ENCODE measurements at places on chromosomes 3 and 15.

DNA sequence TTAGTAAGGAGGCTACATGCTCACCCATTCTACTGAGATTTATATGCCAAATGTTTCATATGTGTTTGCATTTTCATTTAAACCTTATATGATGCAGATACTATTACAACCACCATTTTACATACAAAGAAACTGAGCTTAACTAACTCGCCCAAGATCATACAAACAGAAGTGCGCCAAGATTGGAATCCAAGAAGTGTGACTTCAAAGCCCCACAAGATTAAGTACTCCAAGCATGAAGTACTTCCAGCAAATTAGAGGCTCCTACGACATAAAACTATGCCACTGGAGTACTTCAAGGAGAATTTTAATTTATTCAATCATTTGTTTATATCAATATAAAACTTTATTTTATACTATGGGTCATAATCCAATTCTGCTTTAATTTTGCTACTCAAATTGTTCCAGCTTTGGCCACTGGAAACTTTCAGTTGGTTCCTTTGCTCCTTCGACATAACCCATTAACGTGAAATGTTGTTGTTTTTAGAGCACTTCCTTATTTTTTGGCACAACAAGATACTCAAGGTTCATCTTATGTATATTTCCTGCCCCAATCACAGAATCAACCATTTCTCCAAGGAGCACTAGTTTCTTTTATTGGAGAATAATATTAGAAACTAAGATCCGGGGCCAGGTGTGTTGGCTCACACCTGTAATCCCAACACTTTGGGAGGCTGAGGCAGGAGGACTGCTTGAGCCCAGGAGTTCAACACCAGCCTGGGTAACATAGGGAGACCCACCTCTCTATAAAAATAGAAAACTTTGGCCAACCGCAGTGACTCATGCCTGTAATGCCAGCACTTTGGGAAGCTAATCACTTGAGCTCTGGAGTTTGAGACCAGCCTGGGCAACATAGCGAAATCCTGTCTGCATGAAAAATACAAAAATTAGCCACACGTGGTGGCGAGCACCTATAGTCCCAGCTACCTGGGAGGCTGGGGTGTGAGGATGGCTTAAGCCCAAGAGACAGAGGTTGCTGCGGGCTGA lies 10.4 kb downstream of the INO80 start:
- DNase-seq, result no peak

DNA sequence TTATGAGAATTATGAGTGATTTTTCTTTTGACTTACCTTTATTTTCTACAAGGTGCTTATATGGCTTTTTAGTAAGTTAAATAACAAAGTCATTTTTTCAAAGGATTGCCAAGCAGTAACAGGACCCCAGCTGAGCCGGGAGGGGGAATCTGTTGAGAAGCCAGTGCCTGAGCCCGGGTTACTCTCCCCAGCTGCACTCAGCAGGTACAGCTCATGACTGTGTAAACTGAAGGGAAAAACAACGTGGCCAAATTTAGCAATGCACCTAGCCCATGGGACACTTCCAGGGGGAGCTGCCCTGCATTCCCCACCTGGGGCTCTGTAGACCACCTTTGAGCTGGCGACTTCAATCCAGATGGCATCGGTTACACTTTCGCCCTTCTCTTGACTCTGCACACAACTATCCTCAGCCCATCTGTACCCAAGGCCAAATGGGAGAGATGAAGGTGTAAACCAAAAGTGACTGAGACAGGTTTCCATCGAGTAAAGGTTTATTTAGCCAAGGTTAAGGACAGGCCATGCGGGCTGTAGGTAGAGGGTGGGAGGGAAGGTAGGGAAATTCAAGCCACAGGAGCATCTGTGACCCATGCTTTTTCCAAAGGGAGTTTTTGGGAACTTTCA lies 18.2 kb upstream of the HCN4 start:
- no peak for DNase-seq

DNA sequence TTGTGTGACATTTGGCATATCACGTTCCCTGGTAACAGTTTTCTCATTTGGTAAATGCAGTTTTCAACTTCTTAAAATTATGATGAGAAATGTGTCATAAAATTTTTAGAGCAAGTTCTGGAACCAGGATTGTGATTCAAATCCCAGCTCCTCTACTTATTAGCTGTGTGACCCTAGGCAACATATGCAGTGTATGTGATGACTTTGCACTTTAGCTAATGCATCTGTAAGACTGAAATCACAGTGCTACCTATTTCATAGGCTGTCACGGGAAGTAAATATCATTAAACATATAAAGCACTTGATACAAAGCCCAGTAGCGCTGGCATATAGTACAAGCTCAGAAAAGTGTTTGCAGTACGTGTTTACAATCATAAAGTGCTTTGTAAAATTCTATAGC lies 419.4 kb downstream of the GRM7 start:
- DNase-seq, result no peak

DNA sequence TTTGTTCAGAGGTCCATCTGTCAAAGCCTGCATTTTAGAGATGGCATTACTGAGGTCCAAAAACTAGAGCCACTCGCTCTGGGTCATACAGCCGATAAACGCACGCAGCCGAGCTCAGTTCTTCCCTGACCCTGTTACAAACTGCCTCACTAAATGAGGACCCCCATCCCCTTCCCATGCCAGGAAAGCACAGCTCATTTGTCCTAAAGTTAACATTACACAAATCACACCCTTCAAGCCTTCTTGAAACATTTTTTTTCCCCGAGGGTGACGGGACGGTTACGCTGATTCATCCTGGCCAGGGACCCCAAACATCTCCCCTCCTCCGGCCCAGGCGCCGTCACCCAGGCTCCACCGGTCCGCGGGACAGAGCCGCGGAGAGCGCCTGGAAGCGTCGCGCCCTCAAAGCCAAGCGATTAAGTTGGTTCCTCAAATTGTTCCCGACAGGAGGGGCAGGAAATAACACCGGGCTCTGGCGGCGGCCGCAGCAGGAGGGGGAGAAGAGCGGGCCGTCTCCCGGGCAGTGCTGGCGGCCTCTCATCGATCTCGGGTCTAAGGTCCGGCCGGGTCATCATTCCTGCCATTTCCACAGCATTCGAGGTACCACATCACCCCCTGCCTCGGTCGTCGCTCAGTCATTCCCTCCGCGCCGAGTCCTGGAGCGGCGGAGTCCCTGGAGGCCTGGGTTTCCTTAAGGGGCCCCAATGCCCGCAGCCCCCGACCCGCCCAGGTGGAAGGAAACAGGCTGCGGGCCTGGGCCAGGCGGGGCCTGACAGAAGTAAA lies 619 bp upstream of the CMTM8 start:
- no peak for DNase-seq

GRCh38 chr15:35975941-35976340 lies 430.0 kb upstream of the DPH6 start:
- DNase-seq, result no peak

DNA sequence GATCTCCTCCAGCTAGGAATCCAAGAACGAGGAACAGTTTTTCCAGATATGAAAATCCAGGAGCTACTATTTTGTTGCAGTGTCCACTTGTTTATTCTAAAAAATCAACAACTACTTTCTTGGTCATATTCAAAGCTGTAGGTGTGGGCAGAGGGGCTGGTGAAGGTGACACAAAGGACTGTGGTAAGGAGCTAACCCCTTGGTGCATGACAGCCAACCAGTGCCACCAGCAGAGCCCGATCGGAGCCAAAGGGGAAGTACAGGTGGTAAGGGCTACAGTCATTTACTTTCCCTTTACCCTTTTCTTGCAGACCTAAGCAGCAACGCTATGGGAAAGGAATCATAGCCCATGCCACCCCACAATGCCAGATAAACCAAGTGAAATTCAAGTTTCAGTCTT lies 30.7 kb downstream of the PLA1A start:
- no peak for DNase-seq

DNA sequence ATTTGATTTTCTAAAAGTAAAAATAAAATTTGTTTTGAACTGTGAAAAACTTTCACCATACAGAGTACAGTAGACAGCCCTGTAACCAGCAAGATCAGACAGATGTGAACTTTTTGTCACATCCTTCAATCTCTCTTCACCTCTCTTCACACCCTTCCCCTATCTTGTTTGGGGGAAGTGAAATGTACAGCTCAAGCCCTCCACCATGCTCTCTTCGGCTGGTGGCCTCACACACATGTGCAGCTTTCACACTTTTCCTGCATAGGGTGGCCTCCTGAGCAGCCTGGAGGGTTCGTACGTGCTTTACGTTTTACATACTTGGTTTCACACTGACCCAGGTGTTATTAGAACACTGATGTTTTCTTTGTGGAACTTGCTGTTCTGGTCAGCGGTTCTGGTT lies 86.4 kb downstream of the DNAJB8 start:
- DNase-seq, result no peak

DNA sequence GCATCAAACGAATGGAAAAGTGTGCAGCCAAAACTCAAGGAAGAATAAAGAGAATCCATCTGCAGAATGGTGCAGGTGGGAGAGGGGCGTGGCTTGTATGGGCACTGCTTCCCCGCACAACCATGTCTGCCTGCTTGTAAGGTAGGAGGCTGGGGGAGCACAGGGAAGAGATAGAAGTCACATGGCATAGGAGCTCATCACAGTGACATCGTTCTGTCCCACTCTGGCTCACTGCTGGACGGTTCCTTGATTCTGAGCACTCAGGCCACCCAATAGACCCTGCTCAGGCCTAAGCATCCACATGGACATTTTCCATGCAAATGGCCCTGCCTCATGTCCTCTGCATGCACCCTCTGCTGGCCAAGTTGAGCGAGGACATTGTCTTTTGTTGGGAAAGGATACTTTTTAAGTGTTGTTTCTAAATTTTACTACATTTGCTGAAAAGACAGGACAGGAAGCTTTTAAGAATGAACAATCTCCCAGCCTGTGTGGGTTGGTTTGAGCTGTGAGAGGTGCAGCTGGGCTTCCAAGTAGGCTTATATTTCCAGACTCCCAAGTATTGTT lies 3.1 kb downstream of the MYLK start:
- no peak for DNase-seq

GRCh38 chr15:67340630-67341029 lies 86.0 kb downstream of the IQCH start:
- no peak for DNase-seq

- DNase-seq, result no peak
Observed at GRCh38 chr3:177692304-177692975, 495.2 kb upstream of the TBL1XR1 start.

DNA sequence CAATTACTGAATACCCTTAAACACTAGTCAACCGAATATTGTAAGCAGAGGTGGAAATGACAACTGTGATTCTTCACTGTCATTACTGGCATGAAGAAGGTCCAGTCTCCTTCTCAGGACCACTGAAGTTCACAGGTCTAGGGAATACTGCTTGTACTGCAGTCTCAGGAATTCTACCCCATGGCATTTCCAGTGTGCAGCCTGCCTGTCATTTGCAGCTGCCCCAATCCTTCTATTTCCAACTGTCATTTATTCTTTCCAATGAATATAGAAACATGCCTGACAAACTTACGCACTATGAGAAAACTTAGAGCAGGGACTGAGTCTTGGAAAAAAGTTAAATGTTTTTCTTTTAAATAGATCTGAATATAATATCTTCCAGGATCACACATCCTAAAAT lies 308.0 kb upstream of the THBS1 start:
- no peak for DNase-seq

- no peak for DNase-seq
Observed at GRCh38 chr3:151772825-151773480, 39.2 kb downstream of the AADACL2 start.

GRCh38 chr3:52350416-52350815 lies 34.3 kb downstream of the DNAH1 start:
- DNase-seq, result no peak

- no peak for DNase-seq
Observed at GRCh38 chr3:30467596-30468238, 138.7 kb upstream of the TGFBR2 start.

- no peak for DNase-seq
Observed at GRCh38 chr3:113259196-113259595, 47.8 kb downstream of the BOC start.

GRCh38 chr3:44114142-44114541 lies 127.5 kb upstream of the TOPAZ1 start:
- DNase-seq, result peak; percentile 17

DNA sequence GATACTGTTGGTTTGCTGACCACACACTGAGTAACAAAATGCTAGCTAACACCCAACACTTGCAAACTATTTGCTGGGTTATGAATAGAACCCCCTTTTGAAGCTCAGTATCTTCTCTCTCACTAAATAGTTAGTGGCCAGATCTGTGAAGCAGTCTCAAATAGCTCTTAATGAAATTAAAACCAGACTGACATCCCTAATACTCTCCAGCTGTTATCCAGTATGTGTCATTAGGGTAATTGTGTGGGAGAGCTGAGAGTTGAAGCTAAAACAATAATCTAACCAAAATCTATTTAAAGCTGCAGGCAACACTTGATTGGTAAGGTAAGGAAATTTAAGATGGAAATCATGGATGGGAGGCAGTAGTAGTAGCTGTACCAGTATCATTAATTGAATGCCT lies 110.4 kb upstream of the RORA start:
- no peak for DNase-seq

- DNase-seq, result no peak
Observed at GRCh38 chr15:101614001-101614585, 38.1 kb downstream of the TM2D3 start.

DNA sequence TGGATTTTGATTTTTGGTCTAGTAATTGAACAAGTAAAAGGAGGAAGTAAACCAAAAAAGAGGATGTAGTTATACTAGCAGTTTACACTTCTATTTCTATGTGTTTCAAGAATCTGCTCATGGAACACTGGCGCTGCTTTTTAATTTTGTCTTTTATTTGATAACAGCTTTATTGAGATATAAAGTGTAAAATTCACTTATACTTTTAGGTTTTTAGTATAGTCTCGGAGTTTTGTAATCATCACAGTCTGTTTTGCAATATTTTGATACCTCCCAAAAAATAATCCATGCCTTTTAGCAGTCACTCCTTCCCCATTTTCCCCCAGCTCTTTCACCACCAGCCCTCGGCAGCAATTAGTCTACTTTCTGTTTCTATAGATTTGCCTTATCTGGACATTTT lies 18.0 kb downstream of the UBE2E2 start:
- no peak for DNase-seq

GRCh38 chr15:58771621-58772250 lies 634 bp downstream of the MINDY2 start:
- peak; percentile 8 for DNase-seq

- no peak for DNase-seq
Observed at GRCh38 chr15:44009038-44009437, 182.2 kb downstream of the WDR76 start.

DNA sequence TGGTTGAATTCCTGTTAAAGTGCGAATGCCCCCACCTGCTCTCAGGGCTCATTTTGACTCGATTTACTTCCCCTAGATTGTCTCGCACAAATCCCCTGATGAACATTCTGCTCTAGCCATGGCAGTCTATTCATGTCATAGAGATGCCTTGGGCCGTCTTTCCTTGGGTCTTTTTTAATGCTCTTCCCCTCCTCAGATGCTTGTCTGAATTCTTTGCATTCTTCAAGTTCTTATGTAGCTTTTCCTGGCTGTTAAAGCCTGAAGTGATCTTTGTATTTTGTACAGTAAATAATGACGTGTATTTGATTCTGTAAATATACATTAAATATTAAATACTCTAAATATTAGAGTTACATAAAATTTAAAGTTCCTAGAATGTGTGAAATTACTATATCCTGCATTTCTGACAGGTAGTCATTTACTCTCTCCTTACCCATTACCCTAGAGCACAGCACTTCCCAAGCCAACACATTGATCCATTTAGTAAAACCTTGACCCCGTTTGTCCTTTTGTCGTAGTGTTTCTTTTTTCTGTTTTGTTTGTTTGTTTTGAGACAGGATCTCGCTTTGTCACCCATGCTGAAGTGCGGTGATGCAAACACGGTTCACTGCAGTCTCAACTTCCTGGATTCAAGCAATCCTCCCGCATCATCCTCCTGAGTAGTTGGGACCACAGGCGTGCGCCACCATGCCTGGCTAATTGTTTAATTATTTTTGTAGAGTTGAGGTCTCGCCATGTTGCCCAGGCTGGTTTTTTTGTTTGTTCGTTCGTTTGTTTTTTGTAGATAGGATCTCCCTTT lies 47.9 kb downstream of the YEATS2 start:
- no peak for DNase-seq

Data from activated CD8-positive, alpha-beta memory T cell treated with anti-CD3 and anti-CD28 coated beads for 1 hour (primary cell).